ENCODE measurements at places on chromosomes 16 and 17. TPM values are rescaled to one million over a fixed set of nuclear protein-coding genes. Genes with fewer than 3 reads are reported as not detected.

Gene CASKIN1
- total RNA-seq = 0.04 TPM

Gene SHBG
- not detected for total RNA-seq

Gene KRTAP17-1
- total RNA-seq = not detected

Gene SLC38A8
- total RNA-seq = not detected

Gene HBA2
- not detected for total RNA-seq

Data from pulmonary artery endothelial cell (primary cell).